ENCODE measurements at places on chromosomes 3 and 15. TPM values are rescaled to one million over a fixed set of nuclear protein-coding genes. Genes with fewer than 3 reads are reported as not detected.
A peak's percentile ranks its signal among the peaks of the same experiment; 100 is the strongest.

EXD1 gene
- total RNA-seq = not detected

MAGI1 gene
- total RNA-seq = 0.20 TPM

ACTRT3 gene
- total RNA-seq = not detected

GRM7 gene
- total RNA-seq = not detected

ARGFX gene
- not detected for total RNA-seq

GRCh38 chr3:38343797-38344594, 2.6 kb upstream of the XYLB start:
- no peak for DNase-seq

- no peak for DNase-seq
Measured at GRCh38 chr15:47466357-47466756, 250.9 kb upstream of the SEMA6D start.

- no peak for DNase-seq
Measured at GRCh38 chr3:182133752-182134151, 422.0 kb downstream of the SOX2 start.

- DNase-seq = no peak
Measured at GRCh38 chr15:59190291-59190690, 16.4 kb upstream of the LDHAL6B start.

- DNase-seq = no peak
Measured at GRCh38 chr3:149443545-149443912, 31.0 kb upstream of the TM4SF4 start.

GOLGA8G gene
- not detected for total RNA-seq

AP3B2 gene
- 0.64 TPM for total RNA-seq

GRCh38 chr15:66041276-66041675, 172.0 kb downstream of the RAB11A start:
- DNase-seq = no peak

DNA sequence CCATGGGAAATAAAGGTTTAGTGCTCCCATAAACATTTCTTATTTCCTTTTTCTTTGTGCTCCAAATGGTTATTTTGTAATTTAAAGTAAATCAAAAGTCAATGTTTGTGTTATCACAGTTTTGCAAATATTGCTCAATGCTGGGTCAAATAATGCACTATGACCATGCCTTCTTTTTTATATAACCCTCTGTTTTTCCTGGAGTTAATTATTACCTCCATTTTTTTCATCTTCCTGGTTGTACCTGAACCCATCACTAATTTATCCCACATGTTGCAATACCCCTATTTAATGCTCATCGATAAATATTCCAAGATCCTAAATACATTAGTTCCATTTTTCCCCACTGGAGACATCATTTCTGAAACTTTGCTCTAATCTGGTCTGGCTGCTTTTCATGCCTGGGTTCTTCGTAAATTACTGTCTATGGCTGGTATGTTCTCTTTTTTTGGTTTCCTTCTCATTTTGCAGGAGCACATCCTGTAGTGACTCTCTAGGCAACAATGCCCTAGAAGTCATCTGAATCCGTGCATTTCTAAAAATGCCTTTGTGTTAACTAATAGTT, 66.4 kb downstream of the OXNAD1 start:
- no peak for DNase-seq

ACAA1 gene
- 82.8 TPM for total RNA-seq

- DNase-seq = no peak
Measured at GRCh38 chr15:80749589-80749988, 29.6 kb upstream of the CEMIP start.

STAG1 gene
- total RNA-seq = 56.1 TPM

- no peak for DNase-seq
Measured at GRCh38 chr15:39642011-39642640, 61.2 kb downstream of the THBS1 start.

CYFIP1 gene
- total RNA-seq = 19.3 TPM

GRCh38 chr3:99817047-99817436, 620 bp upstream of the CMSS1 start:
- DNase-seq = no peak

SAMD7 gene
- not detected for total RNA-seq

DNA sequence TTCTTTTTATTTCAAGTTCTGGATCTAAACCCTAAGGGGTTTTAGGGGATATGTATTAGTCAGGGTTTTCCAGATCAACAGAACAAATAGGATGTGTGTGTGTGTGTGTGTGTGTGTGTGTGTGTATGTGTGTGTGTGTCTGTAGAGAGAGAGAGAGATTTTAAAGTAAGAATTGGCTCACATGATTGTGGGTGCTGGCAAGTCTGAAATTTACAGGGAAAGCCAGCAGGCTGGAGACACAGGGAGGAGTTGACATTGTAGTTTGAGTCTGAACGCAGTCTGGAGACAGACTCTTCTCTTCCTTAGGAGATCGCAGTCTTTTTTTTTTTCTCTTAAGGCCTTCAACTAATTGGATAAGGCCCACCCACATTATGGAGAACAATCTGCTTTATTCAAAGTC, 428.8 kb upstream of the TBL1XR1 start:
- DNase-seq = no peak

DNA sequence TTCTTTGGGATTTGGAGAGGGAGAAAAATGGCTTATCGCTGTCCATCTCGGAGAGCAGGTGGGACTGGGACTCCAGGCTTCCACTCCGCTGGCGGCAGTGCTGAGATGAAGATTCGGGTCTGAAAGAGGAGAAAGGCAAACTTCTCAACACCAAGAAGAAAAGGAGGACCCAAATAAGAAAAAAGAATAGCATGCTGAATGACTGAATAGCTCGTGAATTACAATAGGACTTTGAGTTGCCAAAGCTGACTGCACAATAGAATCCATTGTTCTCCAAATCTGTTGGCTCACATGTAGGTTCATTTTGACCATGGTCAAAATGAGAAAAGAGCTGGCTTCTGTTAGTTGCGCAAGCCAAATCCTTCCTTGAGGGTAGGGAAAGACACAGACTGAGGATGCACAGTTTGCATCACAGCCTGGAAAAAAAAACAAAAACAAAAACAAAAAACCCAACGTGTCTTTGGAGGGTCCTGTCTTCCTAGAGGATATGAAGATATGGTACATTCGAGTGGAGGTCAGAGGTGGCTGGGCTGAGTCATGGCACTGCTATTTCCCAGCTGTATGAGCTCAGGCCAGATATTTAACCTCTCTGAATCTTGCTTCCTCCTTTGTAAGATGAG, 59.3 kb upstream of the LMOD3 start:
- no peak for DNase-seq

- no peak for DNase-seq
Measured at GRCh38 chr15:42147431-42147735, 9.1 kb downstream of the PLA2G4F start.

ARL14 gene
- total RNA-seq = not detected

- DNase-seq = no peak
Measured at GRCh38 chr3:71956069-71956340, 171.1 kb upstream of the PROK2 start.

DNA sequence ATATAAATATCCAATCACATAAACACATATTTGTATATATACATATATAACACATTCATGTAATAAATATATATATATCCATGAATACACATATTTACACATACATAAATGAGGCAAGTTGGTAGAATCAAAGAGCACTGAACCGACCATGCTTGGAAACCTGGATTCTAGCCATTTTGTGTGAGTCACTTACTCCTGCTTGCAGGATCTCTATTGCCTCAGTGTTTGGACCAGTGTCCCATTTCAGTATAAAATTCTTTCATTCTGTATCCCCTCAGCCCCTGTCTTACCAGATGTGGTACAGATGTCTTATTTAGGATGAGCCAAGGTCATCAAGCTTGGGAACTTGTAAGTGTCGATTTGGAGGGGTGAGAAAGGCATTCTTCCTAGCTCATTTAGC, 391.4 kb upstream of the FRG2C start:
- DNase-seq = no peak

DNA sequence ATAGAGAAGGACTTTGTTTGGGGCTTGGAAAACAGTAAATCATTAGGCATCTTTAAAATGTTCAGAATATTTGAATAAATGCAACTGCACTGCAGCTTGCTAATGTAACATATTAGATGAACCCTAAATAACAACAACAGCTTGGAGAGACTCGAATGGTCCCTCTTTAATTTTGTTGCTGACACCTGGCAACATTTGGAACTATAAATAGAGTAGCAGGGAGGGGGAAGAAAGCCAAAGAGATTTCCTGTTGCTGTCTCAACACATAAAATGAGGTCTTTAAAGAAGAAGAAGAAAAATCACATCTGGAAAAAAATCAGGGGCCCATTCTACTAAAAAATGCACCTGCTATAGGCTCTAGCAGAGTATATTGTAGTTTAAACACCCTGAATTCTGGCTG, 49.9 kb upstream of the DPPA4 start:
- DNase-seq = no peak

DNA sequence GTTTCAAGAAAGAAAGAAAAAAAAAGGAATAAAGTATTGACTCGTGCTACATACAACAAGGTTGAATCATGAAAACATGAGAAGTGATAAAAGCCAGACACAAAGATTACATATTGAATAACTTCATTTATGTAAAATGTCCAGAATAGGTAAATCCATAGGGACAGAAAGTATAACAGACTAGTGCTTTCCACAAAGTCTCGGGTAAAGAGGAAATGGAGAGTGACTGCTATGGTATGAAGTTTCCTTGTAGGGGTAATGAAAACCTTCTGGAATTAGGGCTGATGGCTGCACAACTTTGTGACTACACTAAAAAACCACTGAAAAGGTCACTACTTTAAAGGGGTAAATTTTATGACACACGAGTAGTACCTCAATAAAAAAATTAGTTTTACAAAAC, 13.0 kb downstream of the LRRFIP2 start:
- DNase-seq = no peak

DNA sequence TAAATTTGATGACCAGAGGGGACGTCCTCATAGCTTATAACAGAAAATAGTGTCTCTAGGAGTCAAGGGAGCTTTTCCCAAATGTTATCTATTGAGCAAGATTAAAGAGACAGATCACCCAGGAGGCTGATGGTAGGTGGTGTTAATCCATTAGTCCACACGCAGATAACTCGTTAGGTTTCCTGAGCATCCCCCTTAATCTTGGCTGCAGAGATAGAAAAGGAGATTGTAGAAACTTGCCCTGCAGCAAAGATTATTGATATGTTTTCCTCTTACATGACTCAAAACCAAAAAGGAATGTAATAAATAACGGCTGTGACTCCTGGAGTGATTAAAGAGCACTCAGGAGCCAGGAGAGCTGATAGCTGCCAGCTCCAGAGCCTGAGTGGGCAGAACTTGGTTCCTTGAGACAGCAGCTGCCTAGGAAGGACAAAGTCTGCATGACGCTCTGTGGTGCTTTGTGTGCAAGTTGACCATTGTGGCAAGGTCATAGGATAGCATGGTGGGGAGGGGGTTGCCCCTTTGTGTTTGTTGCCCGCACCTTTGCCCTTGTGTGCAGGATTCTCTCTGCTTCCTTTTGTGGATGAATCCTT, 234.8 kb downstream of the PTPRG start:
- no peak for DNase-seq

- no peak for DNase-seq
Measured at GRCh38 chr15:39100106-39100660, 480.7 kb upstream of the THBS1 start.

DNA sequence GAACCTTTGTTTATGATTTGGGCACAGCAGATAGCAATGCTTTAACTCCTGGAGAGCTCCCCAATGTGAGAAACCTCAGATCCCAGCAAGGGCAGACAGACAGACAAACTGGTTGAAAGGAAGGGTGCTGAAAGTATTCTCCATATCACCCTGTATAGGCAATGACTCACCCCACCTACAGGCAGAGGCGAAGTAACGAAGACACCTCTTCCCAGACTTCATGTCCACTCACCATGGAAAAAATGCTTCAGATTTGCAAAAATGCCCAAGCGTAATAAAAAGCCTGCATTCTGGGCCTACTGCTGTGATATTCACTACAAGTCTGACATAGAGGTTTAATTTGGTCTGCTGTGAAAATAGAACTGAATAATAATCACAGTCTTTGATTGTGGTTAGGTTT, 50.5 kb downstream of the THBS1 start:
- DNase-seq = peak; percentile 24

- DNase-seq = no peak
Measured at GRCh38 chr15:50333229-50333628, 21.8 kb downstream of the GABPB1 start.

LRRC15 gene
- not detected for total RNA-seq

GRCh38 chr3:66439666-66440344, 61.0 kb downstream of the LRIG1 start:
- no peak for DNase-seq

DNA sequence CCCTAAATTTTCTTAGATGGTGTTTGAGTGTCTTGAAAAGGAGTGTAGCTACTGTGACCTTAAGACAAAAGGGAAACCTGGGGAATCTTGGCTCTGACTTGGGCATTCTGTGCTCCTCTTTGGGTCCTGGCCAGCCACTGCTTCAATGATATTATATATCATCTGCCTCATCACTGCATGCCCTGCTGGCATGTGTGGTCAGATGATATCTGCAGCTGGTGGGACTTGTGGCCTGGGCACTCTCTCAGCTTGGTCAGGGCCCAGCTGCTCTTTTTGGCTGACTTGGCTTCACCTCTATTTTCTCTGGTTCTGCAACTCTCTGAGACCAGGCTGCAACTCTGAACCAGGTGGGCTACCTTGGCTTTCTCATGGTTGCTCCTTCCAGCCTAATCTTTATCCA, 446.1 kb upstream of the RARB start:
- no peak for DNase-seq

TNFAIP8L3 gene
- not detected for total RNA-seq

DNA sequence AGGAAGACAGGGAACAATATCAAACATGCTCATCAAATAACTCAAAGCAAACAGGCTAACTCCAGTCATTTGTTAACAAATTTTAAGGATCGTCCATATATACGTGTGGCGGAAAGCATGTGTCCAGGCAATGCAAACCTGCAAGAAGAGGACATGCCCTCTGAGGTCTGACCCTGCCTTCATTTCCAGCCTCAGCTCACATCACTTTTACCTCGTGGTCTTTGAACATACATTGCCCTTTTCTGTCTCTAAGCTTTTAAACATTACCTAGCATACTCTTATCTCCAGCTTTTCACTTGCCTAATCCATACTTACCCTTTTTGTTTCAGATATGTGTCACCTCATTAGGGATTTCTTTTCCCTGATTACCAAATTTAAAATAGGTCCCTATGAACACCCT, 944.4 kb downstream of the ROBO1 start:
- no peak for DNase-seq

DNA sequence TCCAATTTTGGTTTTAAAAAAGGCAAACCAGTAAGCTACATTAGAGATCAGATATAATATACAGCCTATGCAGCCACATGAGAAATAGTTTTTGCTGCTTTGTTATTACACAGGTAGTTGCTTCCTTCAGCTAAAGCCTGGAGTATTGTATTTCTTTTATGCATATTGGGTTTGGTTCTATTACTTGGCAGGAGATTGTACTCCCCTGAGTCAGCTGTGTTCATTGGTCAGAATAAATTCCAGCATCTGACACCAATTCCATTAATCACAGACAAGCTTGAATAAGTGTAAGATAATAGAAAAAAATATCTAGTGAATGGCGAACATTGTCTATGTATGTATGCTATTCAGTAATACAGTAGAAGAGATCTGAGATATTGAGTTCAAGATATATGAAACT, 26.1 kb upstream of the ZCWPW2 start:
- no peak for DNase-seq

THRB gene
- total RNA-seq = not detected

Measured in CD4-positive, alpha-beta memory T cell (primary cell).